Activated CD4-positive, alpha-beta T cell treated with anti-CD3 and anti-CD28 coated beads for 48 hours (primary cell): ENCODE measurements at places on chromosomes 7 and 10.
A peak's percentile ranks its signal among the peaks of the same experiment; 100 is the strongest.

DNA sequence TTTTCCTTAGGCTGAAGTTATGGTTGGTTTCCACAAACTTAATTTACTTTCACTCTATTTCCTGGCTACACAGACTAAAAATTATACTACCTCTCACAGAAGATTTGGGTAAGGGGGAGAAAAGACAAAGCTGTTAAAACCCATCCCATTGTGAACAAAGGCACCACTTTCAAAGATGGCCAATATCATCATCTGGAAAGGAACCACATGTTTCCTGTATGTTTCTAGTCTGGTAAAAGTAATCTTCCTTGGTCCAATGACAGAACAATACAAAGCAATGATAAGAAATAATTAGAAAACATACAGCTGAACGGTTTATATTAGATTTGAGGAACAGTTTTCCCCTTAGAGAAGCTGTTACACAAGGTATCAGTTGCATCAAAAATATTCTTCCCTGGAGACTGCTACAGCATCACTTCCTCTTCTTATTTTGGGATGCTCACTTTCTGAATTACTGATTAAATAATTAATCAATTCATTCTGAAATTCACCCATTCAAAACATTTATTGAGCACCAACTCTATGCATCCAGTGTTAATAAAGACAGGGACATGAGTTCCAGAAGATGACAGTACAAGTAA is 8.5 kb upstream of the SFR1 start:
- no peak for DNase-seq

DNA sequence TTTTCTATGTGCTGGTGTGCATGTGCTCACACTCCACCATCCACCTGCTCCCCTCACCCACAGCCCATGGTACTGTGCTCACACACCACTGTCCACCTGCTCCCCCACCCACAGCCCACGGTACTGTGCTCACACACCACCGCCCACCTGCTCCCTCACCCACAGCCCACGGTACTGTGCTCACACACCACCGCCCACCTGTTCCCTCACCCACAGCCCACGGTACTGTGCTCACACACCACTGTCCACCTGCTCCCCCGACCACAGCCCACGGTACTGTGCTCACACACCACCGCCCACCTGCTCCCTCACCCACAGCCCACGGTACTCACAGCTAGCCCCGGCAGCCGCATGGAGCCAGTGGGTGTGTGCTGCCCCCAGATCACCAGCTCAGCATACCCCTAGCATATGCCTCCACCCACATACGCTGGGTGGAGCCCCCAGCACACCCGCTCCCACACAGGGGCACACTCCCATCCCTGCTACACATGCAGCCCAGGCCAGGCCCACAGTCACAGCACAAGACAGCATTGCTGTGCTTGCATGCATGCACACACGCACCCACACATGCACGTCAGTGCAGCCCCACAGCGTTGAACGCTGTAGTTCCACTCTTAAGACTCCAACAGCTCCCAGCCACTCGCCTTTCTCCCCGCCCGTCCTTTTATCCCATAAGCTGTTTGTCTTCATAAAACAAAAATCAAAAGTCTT is 62.0 kb downstream of the PAX2 start:
- DNase-seq: no peak

- DNase-seq: no peak
Observed at GRCh38 chr10:67088036-67088435, 162.2 kb downstream of the LRRTM3 start.

DNA sequence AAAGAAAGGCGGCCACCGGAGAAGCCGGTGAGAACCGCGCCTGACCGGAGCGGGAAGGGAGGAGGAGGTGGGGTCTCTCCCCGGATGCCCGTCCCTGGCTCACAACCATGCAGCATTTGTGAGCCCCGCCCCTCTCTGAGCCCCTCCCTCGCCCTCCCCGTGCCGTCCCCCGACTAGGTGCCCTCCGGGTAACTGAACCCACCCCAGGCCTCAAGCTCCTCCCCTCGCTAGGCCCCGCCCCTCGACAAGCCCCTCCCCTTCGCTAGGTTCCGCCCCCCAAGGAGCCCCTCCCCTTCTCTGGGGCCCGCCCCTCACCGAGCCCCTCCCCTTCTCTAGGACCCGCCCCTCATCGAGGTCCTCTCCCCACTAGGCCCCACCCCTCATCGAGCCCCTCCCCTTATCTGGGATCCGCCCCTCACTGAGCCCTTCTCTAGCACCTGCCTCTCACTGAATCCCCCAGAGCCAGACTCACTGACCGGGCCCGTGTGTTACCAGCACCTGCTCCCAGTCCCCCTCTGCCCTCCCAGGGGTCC is 42.2 kb upstream of the HSPB1 start:
- DNase-seq: peak; percentile 70

GRCh38 chr10:34333513-34333912 is 481.6 kb downstream of the PARD3 start:
- DNase-seq: no peak

DNA sequence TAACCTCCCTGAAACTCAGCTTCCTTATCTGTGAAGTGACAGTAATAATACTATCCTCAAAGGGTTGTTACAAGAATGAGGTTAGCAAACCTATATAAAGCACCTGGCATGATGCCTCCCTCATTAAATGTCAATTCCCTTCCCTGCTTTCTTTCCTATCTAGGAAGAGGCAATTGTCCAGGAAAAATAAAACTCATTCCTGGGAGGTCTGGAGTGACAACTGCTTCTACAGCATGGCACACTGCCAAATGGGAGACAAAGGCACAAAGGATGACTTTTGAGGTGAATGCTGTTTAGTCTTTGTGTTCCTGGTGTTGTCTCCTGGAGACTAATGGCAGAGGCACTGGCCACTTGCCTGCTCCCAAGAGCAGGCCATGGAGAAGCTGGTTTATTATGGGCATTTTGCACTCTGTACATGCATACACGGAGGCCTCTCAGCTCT is 32.2 kb upstream of the PDE1C start:
- no peak for DNase-seq

- no peak for DNase-seq
Observed at GRCh38 chr7:115332691-115333090, 410.8 kb downstream of the MDFIC start.

DNA sequence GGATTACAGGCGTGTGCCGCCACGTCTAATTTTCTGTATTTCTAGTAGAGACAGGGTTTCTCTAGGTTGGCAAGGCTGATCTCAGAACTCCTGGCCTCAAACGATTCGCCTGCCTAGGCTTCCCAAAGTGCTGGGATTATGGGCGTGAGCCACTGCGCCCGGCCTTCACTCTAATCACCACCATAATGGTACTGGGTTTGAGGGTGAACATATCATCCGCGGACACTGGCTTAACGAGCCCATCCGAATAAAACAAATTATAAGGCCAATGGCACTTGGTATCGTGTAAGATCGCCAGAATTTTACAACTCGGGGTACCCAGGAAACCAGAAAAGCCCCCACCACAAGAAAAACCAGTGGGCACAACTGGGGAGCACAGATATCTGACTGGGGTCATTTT is 580 bp downstream of the FAM200A start:
- no peak for DNase-seq

DNA sequence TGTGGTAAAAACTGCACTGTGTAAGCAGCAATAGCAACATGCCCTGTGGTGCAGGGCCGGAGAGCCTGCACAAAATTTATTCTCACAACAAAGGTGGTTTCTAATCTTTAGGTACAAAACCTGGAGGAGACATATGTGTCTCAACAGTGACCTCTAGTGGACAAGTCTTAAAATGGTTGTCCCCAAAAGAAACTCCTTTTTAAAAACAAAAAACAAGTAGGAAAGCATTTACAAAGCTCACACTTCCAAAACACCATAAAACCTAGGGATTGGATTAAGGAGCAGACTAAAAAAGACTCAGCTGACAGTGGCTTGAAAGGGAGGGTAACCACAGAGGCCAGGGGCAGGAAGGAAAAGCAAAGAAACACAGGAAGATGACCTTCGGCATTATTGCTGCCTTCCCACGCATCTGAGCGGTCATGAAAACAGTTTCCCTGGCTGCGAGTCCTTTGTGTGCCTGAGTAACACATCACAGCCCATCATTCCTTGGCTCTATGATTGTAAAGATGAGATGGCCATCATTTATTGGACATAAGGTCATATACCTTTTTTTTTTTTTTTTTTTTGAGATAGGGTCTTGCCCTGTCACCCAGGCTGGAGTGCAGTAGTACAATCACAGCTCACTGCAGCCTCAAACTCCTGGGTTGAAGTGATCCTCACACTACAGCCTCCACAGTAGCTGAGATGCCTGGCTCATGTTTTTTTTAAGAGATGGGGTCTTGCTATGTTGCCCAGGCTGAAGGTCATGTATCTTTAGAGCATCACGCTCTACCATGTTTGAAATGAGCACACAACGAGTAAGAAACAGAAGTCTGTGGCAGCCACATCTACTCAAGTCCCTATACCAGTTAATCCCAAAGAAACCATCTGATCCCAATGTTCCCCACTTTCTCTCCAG is 39.5 kb downstream of the RSU1 start:
- DNase-seq: peak; percentile 10

GRCh38 chr7:24152356-24152755 is 131.6 kb upstream of the NPY start:
- DNase-seq: no peak
